ENCODE measurements at places on chromosomes 13 and 19. TPM values are rescaled to one million over a fixed set of nuclear protein-coding genes. Genes with fewer than 3 reads are reported as not detected.
A peak's percentile ranks its signal among the peaks of the same experiment; 100 is the strongest.

DNA sequence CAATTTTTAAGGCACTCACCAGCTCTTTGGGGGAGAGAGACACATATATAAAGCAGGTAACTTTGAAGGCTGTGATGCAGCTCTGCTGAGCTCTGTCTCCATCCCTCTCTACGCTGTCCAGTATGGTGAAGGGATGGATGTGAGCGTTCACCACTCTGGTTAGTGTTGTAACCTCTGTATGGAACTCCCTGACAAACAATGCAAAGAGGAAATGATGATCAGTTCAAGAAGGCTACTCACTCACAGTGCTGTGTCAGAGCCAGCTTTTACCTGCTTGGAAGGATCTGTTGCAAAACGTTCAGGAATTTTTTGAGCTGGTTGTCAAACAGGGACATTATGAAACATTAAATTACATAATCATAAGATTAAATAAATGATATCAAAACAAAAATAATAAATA lies 90.8 kb upstream of the SLC10A2 start:
- no peaks in the 10 kb centered on the region for H3K36me3 ChIP-seq
- H3K27ac ChIP-seq: no peak overlapping the region
- DNase-seq: no peak
- no peaks in the 10 kb centered on the region for H3K27me3 ChIP-seq
- no peak overlapping the region for H3K4me3 ChIP-seq
- H3K4me1 ChIP-seq: no peaks in the 10 kb centered on the region

- no peaks in the 10 kb centered on the region for H3K4me1 ChIP-seq
- no peak overlapping the region for H3K27ac ChIP-seq
Observed at GRCh38 chr13:25732111-25732865, 319.5 kb downstream of the SHISA2 start.

ZNF345 gene
- 6.9 TPM for total RNA-seq

PLK5 gene
- total RNA-seq: 0.49 TPM

GRCh38 chr13:73072239-73072900 lies 13.6 kb downstream of the KLF5 start:
- H3K36me3 ChIP-seq: peaks cover 3% of the 10 kb centered on the region
- H3K4me3 ChIP-seq: no peak overlapping the region
- no peak for DNase-seq
- H3K27ac ChIP-seq: no peak overlapping the region

GPC5 gene
- total RNA-seq: 1.7 TPM

DNA sequence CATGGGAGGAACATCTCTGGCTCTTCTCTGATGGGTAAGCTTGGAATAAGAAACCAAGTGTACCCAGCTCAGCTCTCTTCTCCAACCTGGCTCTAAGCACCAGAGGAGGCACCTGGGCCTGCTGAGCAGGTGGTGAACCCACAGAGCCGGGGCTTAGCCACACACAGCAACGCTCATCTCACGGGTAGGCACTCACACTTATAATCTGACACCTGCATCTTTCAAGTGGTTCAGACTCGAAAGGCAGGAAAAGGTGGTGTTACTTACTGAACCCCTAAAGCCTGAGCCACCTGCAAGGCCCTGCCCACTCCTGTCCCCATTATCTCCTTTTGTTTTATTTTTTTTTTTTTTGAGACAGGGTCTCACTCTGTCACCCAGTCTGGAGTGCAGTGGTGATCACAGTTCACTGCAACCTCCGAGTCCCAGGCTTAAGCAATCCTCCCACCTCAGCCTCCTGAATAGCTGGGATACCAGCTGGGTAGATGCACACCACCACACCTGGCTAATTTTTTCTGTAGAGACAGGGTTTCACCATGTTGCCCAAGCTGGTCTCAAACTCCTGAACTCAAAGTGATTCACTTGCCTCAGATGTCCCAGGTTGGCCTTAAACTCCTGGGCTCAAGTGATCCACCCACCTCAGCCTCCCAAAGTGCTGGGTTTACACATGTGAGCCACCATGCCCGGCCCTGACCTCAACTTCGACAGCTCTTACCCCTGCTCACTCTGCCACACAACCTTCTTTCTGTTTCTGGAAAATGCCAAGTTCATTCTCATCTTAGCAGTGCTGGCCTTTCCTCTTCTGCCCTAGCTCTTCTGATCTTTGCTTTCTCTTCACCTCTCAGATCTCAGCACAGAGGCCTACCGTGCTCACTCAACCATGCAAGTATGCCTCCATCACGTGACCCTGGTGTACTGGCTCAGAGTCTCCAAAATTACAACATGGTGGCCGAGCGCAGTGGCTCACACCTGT lies 9.7 kb downstream of the FBXL12 start:
- H3K27ac ChIP-seq: no peak overlapping the region
- H3K27me3 ChIP-seq: no peaks in the 10 kb centered on the region
- H3K4me1 ChIP-seq: no peaks in the 10 kb centered on the region
- H3K36me3 ChIP-seq: no peaks in the 10 kb centered on the region

DNA sequence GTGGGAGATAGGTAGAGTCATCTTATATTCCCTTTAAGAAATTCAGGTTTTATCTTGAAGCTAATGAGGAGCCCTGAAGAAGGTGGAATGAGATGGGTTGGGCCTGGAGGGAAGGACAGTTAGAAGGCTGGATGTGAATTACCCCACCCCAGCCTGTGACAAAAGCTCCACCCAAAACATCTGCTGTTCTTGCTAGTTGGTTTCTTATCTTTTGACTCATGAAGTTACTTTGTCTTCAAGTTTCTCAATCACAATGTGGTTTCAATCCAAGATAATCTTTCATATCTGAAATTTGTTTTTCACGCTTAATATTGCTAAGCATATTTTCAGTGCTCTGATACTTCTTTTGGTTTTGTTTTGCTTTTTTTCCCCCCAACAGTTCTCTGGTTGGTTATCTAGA lies 38.3 kb upstream of the HMGB1 start:
- no peaks in the 10 kb centered on the region for H3K4me1 ChIP-seq
- H3K27ac ChIP-seq: no peak overlapping the region
- no peak for DNase-seq
- H3K4me3 ChIP-seq: no peak overlapping the region
- no peaks in the 10 kb centered on the region for H3K36me3 ChIP-seq

DNA sequence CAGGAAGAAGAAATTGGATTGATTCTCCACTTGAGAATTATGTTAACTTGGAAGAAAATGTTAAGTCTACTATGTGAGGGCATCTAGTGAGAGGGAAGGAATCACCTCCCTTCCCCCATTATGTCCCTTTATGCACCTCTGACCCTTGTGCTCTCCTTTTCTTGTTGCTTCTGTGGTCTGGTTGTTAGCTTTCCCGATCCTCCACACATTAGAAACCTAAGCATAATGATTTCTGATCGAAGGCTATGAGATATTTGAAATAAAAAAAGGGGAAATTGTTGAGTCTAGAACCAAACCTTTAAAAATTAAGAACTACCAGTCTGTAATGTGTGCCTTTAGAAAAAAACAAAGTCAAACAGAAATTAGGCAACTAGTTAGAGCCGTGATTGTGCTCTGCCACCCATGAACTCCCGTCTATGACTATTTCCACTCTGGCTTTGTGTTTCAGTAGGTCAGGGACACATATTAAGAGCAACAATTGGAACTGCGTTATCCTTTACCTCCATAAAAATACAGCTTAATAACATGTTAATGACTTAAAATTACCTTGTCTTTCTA lies 463 bp upstream of the GPC6 start:
- no peaks in the 10 kb centered on the region for H3K27me3 ChIP-seq
- H3K36me3 ChIP-seq: no peaks in the 10 kb centered on the region

DNA sequence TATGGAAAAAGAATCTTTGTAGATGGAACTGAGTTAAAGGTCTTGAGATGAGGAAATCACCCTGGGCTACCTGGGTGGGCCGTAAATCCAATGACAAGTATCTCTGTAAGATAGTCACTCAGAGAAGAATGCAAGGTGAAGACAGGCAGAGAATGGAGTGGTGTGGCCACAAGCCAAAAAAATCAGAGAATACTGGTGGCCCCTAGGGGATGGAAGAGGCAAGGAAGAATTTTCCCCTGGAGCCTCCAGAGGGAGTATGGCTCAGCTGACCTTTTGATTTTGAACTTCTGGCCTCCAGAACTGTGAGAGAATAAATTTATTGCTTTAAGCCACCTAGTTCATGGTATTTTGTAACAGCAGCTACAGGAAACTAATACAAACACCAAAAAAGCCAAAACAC lies 32.7 kb upstream of the CSNK1A1L start:
- H3K36me3 ChIP-seq: no peaks in the 10 kb centered on the region
- peaks cover 7% of the 10 kb centered on the region for H3K4me1 ChIP-seq
- DNase-seq: no peak
- H3K27ac ChIP-seq: no peak overlapping the region

DNA sequence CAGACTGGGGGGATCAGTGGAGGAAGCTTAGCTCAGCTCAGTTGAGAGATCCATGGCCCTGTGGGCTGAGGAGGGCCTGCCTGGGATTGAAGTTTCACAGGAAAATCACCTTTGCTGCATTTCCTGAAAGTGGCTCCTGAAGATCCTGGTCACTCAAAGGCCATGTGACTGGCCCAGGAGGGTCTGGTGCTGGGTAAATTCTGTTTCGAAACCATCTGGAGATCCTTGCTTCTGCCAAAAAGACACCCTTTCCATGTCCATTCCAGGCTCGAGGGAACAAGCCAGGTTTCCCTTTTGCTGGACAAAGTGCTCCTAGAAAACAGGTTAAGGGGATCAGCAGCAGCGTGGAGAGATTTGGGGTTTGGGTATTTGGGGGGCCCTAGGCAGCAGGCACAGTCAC lies 293.3 kb downstream of the ZNF536 start:
- no peak overlapping the region for H3K4me3 ChIP-seq
- H3K27ac ChIP-seq: no peak overlapping the region
- H3K36me3 ChIP-seq: no peaks in the 10 kb centered on the region
- DNase-seq: no peak
- H3K27me3 ChIP-seq: no peaks in the 10 kb centered on the region

DNA sequence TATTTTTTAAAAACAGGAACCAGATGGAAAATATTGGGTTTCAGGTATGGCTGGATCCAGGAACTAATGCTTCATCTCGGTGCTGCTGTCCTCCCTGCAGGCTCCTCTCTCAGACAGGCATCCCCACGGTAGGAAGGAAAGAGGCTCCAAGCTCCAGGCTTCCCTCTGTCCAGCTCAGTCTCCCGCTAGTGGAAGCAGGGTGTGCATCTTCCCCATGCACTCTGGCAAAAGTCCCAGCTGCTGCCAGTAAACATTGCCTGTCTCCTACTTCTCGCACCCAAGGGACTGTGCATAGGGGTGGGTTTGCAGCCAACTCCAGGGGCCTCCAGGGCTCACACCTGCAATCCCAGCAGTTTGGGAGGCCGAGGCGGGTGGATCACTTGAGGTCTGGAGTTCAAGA lies 29.2 kb downstream of the IL12RB1 start:
- no peaks in the 10 kb centered on the region for H3K27me3 ChIP-seq
- H3K4me1 ChIP-seq: peaks cover 16% of the 10 kb centered on the region
- DNase-seq: no peak
- H3K27ac ChIP-seq: peak overlapping the region; percentile 89
- H3K36me3 ChIP-seq: no peaks in the 10 kb centered on the region

- H3K27ac ChIP-seq: peak overlapping the region; percentile 61
- H3K36me3 ChIP-seq: peaks cover 43% of the 10 kb centered on the region
- peaks cover 8% of the 10 kb centered on the region for H3K4me1 ChIP-seq
Observed at GRCh38 chr19:5261156-5261890, 79.3 kb downstream of the PTPRS start.

PNMA8A gene
- total RNA-seq: 1.5 TPM

QPCTL gene
- total RNA-seq: 4.7 TPM

IGFL3 gene
- not detected for total RNA-seq

DNA sequence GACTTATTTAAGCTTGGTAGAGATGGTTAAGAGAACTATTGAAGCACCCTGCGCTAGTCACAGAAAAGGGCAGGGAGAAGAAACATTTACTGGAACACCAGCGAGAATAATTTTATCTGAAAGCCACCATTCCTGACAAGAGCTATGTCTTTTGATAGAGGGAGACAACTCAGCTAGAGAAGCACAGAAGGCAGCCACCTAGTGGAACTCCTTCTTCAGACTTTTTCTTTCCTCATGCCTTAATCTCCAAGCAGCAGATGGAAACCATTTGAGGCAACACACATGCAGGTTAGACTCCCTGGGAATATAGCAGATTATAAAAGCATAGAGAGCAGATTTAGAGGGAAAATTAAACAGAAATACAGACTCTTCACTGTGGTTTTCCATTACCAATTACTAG lies 813.4 kb downstream of the SLITRK6 start:
- H3K27ac ChIP-seq: no peak overlapping the region
- H3K36me3 ChIP-seq: no peaks in the 10 kb centered on the region
- no peaks in the 10 kb centered on the region for H3K27me3 ChIP-seq
- no peak for DNase-seq
- H3K4me1 ChIP-seq: no peaks in the 10 kb centered on the region

DNA sequence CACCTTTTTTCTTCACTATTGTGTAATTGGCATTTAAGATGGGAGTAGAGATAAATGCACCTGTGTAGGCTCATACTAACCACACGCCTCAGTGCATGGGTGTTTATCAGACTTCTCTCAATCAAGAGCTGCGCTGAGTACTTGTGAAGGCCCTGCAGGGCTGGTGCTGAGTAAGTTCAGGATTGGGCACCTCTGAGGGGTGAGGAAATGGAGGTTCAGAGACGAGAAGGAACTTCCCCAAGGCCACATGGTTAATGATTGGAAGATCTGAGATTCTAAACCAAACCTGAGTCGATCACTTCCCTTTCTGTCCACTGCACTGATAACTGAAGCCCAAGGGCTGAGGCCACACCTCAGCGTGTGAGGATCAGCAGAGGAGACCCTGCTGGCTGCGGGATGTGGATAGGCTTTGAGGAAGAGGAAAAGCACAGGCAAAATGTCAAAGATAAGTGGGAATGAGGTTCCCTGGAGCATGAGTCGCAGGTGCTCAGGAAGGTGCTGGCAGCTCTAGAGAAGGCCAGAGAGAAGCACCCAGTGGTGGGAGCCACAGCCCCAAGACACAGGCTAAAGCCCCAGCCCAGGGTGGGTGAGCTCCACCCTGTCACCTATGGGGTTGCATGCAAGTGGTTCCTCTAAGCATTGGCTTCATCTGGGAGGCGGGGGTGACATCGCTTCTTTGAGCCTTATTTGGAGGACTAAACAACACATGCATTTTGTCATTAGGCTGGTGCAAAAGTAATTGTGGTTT lies 32.3 kb upstream of the GJB6 start:
- no peak for DNase-seq
- no peak overlapping the region for H3K4me3 ChIP-seq
- H3K27me3 ChIP-seq: no peaks in the 10 kb centered on the region
- H3K4me1 ChIP-seq: no peaks in the 10 kb centered on the region
- no peak overlapping the region for H3K27ac ChIP-seq

- peak overlapping the region; percentile 53 for H3K27ac ChIP-seq
- H3K4me1 ChIP-seq: peaks cover 13% of the 10 kb centered on the region
- H3K4me3 ChIP-seq: no peak overlapping the region
Observed at GRCh38 chr19:46133777-46134241, 9.3 kb upstream of the IGFL3 start.

ZNF541 gene
- not detected for total RNA-seq

GRCh38 chr13:32528358-32528757 lies 10.2 kb downstream of the N4BP2L2 start:
- DNase-seq: no peak
- H3K4me1 ChIP-seq: peaks cover 66% of the 10 kb centered on the region
- no peaks in the 10 kb centered on the region for H3K27me3 ChIP-seq
- no peaks in the 10 kb centered on the region for H3K36me3 ChIP-seq

PDX1 gene
- total RNA-seq: not detected

ADAT3 gene
- total RNA-seq: 5.2 TPM
